ENCODE measurements at places on chromosomes 6 and 20.

GRCh38 chr6:21808045-21808470 lies 214.5 kb downstream of the SOX4 start:
- DNase-seq, result no peak

DNA sequence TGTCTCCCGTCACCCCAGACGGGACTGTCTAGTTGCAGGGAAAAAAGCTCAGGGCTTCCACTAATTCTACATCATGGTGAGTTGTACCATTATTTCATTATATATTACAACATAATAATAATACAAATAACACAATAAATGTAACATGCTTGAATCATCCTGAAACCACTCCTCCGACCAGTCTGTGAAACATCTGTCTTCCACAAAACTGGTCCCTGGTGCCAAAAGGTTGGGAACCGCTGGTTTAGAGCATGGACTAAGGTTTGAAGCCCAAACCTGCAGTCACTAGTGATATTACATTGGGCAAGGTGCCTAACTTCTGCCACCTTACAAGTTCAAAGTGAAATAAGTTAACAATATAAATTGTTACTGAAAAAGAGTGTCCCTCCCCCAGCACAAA lies 175.7 kb downstream of the PDE10A start:
- DNase-seq, result no peak

- no peak for DNase-seq
Measured at GRCh38 chr6:107434812-107435211, 24.6 kb downstream of the PDSS2 start.

GRCh38 chr6:2763876-2764540 lies 1.2 kb upstream of the WRNIP1 start:
- no peak for DNase-seq

DNA sequence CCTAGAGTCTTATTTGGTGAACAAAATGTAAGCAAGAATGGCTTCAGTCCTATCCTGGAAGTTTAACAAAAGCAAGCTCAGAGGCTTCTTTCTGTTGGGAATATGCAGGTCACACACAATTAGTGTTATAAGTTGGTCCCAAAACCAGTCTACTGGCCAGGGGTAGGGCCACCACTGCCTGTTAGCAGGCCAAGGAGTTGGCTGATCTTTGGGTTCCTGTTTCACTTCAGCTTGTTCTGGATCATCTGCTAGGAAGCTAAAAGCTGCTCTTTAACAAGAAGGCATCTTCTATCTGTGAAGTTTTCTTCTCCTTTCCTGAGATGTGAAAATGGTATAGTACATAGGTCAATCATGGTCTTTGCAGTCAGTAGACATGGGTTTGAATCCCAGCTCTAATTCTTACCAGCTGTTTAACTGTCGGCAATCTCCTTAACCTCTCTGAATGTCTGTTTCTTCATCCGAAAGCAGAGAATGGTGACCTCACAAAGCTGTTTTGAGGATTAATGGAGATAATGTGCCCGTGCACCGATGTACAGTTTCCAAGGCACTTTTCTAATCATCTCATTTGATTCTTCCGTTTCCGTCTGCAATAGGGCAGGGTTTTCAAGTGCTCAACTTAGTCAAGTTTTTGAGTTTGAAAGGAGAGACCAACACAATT lies 271.2 kb upstream of the TAB2 start:
- DNase-seq, result no peak

- no peak for DNase-seq
Measured at GRCh38 chr6:155311086-155311485, 3.2 kb downstream of the TFB1M start.

- DNase-seq, result no peak
Measured at GRCh38 chr6:109379711-109380110, 2.6 kb downstream of the CD164 start.

GRCh38 chr20:62142252-62143080 lies 728 bp downstream of the PSMA7 start:
- DNase-seq, result no peak

DNA sequence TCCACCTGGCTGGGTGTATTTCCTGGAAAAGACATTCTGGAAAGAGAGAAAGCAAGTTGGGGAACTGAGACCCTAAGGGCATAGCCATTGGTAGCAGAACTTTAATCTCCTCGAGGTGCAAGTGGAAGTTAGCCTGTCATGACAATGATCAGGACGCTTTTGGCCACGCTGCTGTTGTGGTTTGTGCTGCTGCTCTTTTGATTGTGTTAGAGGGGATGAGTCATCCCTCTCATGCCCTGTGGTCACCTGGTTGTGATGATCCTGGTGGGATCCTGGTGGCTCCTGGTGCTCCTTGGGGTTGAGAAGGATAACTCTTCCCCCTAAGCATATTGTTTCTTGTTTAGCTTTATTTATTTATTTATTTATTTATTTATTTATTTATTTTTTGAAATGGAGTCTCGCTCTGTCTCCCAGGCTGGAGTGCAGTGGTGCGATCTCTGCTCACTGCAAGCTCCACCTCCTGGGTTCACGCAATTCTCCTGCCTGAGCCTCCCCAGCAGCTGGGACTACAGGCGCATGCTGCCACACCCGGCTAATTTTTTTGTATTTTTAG lies 350.3 kb downstream of the KIF16B start:
- DNase-seq, result no peak

DNA sequence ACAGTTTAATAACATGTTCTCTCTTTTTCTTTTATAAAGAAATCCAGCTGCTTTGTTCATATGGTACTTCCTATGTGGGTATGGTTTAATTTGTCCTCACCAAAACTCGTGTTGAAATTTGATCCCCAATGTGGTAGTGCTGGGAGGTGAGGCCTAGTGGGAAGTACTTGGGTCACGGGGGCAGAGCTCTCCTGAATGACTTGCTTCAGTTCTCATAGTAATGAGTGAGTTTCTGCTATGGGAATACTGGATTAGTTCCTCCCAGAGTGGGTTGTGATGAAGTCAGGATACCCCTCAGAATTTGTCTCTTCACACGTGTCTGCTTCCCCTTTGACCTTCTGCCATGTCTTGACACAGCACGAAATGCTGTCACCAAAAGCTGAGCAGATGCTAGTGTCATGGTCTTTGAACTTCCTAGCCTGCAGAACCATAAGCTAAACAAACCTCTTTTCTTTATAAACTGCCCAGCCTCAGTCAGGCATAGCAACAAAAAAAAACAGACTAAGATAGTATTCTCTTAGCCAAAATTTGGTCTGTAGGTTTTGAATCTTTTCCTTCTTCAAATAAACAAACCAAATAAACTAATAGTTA lies 87.8 kb upstream of the HS3ST5 start:
- no peak for DNase-seq

DNA sequence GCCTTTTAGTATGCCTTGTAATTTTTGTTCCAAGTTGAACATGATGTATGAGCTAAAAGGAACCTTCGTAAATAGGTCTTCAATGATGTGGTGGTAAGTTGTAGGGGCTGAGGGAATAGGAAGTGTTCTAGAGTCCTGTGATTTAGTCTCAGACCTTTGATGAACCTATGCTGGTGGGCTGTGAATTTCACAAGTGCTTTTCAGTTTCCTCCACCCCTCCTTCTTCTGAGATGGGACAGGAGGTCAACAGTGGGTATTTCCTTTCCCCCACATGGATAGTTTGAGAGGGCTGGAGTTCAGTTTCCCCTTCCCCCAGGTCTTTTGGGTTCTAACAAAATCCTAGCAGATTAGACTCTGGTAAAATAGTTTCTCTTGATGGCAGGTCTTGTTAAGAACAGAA lies 121.0 kb upstream of the ATXN1 start:
- no peak for DNase-seq

DNA sequence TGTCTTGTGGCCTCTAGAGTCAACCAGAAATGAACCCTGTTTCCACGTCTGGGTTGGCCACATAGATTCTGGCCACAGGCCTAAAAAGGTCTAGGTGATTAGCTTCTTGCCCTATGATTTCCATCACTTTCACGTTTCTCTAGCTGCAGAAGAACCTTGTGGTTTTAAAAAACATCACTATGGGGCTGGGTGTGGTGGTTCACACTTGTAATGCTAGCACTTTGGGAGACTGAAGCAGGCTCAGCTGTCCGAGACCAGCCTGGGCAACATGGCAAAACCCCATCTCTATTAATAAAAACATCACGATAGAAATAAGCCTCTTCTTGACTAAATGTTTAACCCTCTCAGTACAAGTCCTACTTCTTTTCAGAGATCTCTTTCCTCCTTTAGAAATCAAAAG lies 27.6 kb downstream of the POLR1C start:
- no peak for DNase-seq

DNA sequence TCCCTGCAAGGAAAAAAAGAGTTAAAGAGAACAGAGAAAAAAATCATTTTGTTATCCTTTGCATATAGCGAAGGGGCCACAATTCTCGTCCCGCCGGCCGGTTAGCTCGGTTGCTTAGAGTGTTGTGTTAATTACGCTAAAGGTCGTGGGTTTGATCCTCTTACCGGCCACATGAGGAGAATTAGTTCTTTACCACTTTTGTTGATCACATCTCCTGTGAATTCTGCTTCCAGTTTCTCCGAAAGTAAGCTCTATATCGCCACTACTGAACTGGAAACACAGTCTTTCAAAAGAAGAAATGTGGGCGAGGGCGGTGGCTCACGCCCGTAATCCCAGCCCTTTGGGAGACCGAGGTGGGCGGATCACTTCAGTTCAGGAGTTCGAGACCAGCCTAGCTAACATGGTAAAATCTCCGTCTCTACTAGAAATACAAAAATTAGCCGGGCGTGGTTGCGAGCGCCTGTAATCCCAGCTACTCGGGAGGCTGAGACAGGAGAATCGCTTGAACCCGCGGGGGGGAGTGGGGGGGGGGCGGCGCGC lies 13.4 kb downstream of the PRSS16 start:
- no peak for DNase-seq

- no peak for DNase-seq
Measured at GRCh38 chr6:92942549-92942948, 476.8 kb downstream of the EPHA7 start.

DNA sequence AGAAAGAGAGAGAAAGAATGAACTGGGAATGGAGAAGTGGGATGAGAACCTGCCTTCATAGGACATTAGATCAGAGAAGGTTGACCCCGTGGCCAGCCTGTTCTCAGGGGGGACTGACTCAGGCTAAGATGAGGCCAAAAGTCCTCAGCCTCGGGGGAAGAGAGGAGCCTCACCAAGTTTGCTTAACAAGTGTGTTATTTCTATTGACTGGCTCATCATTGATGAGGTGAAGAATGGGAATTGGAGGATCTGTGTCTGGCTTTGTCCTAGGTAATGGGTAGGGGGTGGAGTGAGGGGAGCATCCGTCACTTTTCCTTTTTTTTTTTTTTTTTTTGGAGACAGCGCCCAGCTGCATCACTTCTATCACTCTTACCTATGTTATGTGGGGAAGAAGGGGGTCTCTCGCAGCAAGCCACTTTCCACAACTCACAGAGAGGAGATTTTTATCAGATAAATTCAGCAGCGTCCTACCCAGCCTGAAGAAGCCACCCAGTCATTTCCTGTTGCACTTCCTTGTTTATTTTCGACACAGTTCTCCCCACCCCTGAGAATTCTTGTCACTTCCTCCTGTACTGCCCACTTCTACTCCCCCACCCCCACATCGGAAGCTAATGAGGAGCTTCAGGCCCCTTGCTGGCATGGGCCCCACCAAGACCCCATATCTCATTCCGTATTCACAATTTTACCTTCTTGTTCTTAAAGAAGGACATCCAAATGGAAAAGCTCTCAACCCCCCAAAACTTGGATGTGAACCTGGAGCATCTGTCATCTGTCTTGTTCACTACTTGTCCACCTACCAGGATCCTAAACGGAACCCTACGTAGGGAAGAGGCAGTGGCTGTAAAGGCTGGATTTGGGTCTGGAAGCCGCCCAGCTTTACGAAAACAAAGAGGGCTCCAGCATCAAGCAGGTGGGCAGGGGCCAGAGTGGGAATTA lies 2.8 kb upstream of the RNASET2 start:
- no peak for DNase-seq

DNA sequence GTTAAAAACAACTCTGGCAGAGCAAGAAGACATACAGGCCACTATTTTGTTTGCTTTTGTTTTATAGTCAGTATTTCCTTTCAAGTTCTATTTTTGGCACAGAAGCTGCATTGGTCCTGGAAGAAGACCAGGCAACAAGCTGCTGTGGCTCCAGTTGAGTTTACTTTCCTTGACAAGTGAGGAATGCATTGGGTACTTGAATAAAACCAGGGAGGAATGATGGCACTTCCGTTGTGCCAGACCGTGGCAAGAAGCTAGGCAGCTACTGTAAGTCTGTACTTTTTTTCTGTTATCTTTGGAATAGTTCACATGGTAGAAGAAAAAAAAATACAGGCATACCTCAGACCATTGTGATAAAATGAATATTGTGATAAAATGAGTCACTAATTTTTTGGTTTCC lies 66.3 kb downstream of the NCOA3 start:
- DNase-seq, result no peak

DNA sequence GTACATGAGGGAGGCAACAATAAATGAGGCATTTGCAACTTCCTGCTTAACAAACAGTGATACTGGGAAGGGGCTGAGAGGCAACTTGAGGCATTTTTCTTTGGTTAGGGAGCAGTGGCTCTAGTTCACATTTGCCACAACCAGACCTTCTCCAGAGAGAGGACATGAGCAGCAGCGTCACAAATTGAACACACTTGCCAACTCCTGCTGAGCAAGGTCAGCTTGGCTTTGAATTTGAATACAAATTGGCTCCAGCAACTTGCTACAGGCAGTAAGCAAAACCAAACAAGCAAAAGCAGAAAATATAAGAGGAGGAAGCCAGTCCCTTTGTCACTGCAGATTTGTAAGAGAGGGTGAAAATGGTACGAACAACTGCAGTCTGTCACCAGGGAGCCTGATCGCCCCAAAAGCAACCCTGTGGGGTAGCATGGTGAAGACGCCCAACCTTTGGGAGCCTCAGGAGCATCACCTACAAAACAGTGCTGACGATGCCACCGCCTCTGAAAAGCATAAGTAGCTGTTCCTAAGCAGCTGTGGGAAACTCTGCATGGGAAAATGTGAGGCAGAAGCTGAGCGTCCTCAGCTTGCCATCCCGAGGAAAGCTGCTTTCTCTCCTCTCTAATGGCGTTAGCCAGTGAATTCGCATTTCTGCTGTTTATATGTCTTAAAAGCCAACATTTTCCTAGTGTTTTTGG lies 378.7 kb downstream of the RNGTT start:
- DNase-seq, result no peak

GRCh38 chr20:1456300-1456699 lies 10.3 kb downstream of the NSFL1C start:
- no peak for DNase-seq

- DNase-seq, result no peak
Measured at GRCh38 chr6:159693894-159694545, 979 bp upstream of the SOD2 start.

DNA sequence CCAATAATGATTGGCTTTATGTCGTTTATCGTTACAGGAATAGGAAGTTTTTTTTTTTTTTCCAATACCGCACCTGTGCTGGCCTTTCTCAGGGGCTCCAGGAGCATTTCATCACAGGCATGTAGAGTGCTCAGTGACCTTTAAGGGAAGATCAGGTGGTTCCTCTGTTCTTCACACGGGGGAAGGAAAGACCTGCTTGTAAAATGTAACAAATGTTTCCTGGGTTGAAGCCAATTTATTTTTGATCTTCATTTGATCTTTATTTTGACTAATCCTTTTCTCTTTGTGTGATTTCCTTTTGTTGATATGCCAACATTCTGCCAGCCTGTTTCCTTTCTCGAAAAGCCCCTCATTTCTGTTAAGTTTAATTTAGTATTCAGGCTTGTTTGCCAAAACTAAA lies 61.9 kb upstream of the HBS1L start:
- DNase-seq, result no peak

- no peak for DNase-seq
Measured at GRCh38 chr6:29527126-29527525, 32.4 kb downstream of the UBD start.

GRCh38 chr6:169069356-169069755 lies 184.3 kb downstream of the THBS2 start:
- DNase-seq, result no peak

GRCh38 chr6:43669922-43670622 lies 17.5 kb downstream of the MRPS18A start:
- no peak for DNase-seq

All from activated T-helper 1 cell treated with anti-CD3 and anti-CD28 coated beads, Interleukin-2, amount 50 U/mL, for 16 hours (primary cell).